Cerebellar cortex (tissue), 1 donor: ENCODE measurements at places on chromosomes 6 and 20.

DNA sequence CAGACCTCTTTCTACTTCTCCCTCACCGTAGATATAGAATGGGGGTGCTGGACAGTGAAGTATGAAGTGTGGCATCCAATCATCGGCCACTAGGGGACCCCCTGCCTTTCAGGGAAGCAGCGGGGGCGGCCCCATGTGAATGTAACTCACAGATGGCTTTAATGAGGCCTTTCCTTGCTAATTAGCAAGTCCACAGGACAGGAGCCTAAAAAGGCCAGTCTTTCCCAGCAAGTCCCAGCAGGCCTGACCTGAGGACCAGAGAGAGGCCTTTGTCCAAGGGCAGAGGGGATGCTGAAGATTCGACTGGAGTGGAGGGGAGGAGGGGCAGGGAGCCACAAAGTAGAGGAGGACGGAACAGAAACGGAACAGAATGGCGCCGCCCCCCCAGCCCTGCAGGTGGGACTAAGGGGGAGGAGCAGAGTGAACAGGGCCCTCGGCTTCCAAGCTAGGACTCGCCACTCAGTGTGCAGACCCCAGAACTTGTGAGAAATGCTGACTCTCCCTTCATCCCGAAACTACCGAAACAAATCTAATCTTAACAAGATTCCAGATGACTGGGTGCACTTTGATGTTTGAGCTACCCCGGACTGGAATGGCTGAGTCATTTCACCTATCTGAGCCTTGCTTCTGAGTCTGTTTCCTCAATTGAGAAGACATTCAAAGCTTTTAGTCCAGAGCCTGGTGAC lies 5.8 kb downstream of the C6orf132 start:
- DNase-seq, result peak; percentile 62

- no peak for DNase-seq
Observed at GRCh38 chr6:149300563-149300962, 16.9 kb upstream of the TAB2 start.

- DNase-seq, result no peak
Observed at GRCh38 chr20:38543014-38543906, 37.7 kb upstream of the ADIG start.

DNA sequence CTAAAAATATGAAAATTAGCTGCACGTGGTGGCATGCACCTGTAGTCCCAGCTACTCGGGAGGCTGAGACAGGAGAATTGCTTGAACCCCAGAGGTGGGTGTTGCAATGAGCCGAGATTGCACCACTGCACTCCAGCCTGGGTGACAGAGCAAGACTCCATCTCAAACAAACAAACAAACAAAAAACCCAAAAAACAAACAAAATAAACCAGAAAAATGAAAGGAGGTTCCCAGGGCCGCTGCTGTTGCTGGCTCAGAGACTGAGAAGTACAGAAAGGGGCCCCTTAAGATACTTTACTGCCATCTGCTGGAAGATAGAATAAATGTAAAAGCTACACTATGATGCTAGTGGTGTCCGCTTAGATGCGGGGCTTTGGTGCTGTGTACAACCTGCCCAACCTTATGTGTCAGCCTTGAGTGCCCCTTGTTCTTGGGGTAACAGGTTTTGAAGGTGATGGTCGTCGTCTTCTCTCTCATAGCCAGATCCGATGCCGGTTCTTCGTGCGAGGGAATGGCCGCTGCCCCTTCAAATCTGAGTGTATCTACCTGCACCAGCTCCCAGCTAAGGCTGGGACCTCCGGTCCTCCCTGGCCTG lies 2.8 kb upstream of the FANCE start:
- peak; percentile 87 for DNase-seq

DNA sequence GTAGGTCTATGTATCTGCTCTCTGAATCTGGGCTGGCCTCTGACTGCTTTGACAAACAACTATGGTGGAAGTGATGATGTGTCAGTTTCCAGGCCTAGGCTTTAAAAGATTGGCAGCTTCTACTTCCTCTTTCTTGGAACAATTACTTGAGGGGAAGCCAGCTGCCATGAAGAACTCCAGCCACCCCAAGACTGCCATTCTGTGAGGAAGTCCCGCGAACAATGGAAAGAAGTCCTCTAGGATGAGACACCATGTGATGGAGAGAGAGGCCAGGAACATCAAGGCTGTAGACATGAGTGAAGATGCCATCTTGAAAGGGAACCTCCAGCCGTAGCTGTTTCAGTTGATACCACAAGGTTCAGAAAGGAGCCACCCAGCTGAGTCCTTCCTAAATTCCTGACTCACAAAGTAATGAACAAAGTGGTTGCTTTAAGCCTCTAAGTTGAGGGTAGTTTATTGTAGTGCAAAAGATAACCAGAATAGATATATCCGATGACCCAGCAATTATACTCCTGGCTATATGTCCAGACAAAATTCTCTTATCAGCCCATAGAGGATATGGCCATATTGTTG lies 15.3 kb upstream of the TCF15 start:
- no peak for DNase-seq

DNA sequence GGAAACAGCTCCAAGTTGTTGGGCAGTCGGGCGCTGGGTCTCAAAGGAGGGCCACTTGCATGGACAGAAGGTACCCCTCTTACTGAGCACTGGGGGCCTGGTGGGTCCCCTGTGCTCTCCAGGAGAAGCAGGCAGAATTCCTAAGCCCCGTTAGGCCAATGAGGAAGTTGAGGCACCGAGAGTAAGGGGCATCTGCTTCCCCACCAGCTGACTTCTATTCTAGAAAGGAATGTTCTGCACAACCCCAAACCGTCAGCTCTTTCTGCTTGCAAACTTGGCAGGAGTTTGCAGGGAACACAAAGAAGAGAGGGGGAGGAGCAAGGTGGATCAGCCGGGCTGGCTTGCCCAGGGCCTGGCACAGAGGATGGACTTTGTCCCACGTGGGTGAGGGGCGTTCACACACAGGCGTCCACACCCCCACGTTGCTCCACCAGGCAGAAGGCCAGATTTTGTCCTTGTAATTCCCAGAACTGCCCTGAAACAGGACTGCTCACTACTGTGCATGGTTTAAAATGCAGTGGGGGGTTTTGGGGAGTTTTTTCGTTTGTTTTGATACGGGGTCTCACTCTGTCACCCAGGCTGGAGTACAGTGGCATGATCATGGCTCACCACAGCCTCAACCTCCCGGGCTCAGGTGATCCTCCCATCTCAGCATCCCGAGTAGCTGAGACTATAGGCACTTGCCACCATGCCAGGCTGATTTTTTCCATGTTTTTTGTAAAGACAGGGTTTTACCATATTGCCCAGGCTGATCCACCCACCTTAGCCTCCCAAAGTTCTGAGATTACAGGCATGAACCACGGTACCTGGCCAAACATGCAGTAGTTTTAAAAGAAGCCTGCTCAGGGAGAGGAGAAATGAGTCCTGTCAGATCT lies 93.3 kb downstream of the SNX5 start:
- no peak for DNase-seq

- DNase-seq, result peak; percentile 6
Observed at GRCh38 chr6:141077355-141078333, 1055.1 kb upstream of the GJE1 start.
